A549 treated with CORT108297 at 1 μM for 4 hours (cell line): ENCODE measurements at places on chromosomes 4 and X. TPM values are rescaled to one million over a fixed set of nuclear protein-coding genes. Genes with fewer than 3 reads are reported as not detected.

Gene EGFL6
- not detected in 5 replicates for total RNA-seq

Gene SYNPO2
- 1.1 to 1.8 TPM (median 1.5 TPM) in 5 replicates for total RNA-seq

Gene ELOVL6
- total RNA-seq: 20.0 to 25.7 TPM (median 22.9 TPM) in 5 replicates

Gene ARHGAP6
- total RNA-seq: 0.01 to 0.03 TPM in 2 of 5 replicates, not detected in the others

Gene DCAF4L1
- 0.08 to 0.28 TPM (median 0.12 TPM) in 5 replicates for total RNA-seq

Gene PSMD10
- total RNA-seq: 73.3 to 89.1 TPM (median 78.6 TPM) in 5 replicates

Gene PAGE5
- total RNA-seq: not detected in 5 replicates

Gene PNCK
- total RNA-seq: 0.21 to 0.37 TPM (median 0.24 TPM) in 3 of 5 replicates, not detected in the others

Gene NAP1L3
- total RNA-seq: 0.25 to 0.42 TPM (median 0.29 TPM) in 5 replicates

Gene NSG1
- total RNA-seq: 1.7 to 2.5 TPM (median 2.2 TPM) in 5 replicates

Gene CPEB2
- total RNA-seq: 9.3 to 11.7 TPM (median 9.7 TPM) in 5 replicates

Gene CPLX1
- 0.38 to 0.86 TPM (median 0.60 TPM) in 5 replicates for total RNA-seq

Gene TMEM131L
- total RNA-seq: 4.4 to 6.1 TPM (median 5.3 TPM) in 5 replicates

Gene RRAGB
- 11.2 to 15.5 TPM (median 13.2 TPM) in 5 replicates for total RNA-seq

Gene S100G
- total RNA-seq: not detected in 5 replicates

Gene TSPAN7
- 2.6 to 3.2 TPM (median 2.9 TPM) in 5 replicates for total RNA-seq

Gene RASSF6
- total RNA-seq: 0.73 to 1.1 TPM (median 0.98 TPM) in 5 replicates

Gene CENPU
- total RNA-seq: 20.9 to 26.5 TPM (median 21.5 TPM) in 5 replicates

Gene ANOS1
- 0.02 to 0.14 TPM (median 0.06 TPM) in 5 replicates for total RNA-seq

Gene XAGE1A
- 5.1 to 36.0 TPM (median 24.6 TPM) in 5 replicates for total RNA-seq
